Fibroblast of the aortic adventitia (primary cell): ENCODE measurements at places on chromosomes 1 and 21. TPM values are rescaled to one million over a fixed set of nuclear protein-coding genes. Genes with fewer than 3 reads are reported as not detected.

OR2T33 gene
- not detected in 2 replicates for total RNA-seq

BGLAP gene
- total RNA-seq: 0.18 TPM in 1 of 2 replicates, not detected in the other

NHLH2 gene
- total RNA-seq: not detected in 2 replicates

REG4 gene
- not detected in 2 replicates for total RNA-seq

C1orf141 gene
- total RNA-seq: 0.65 TPM in 1 of 2 replicates, not detected in the other

PIGM gene
- 3.3 and 7.7 TPM in 2 replicates for total RNA-seq

OR10J1 gene
- not detected in 2 replicates for total RNA-seq

LRRIQ3 gene
- total RNA-seq: 1.3 and 1.4 TPM in 2 replicates

LCE1E gene
- total RNA-seq: not detected in 2 replicates

RGS4 gene
- 255 and 538 TPM in 2 replicates for total RNA-seq

OR2G6 gene
- total RNA-seq: not detected in 2 replicates

F13B gene
- total RNA-seq: not detected in 2 replicates

TRPM2 gene
- total RNA-seq: 0.08 TPM in 1 of 2 replicates, not detected in the other

IGSF21 gene
- total RNA-seq: not detected in 2 replicates

IRF6 gene
- total RNA-seq: 3.1 TPM in 1 of 2 replicates, not detected in the other

ADORA3 gene
- not detected in 2 replicates for total RNA-seq

HAO2 gene
- total RNA-seq: not detected in 2 replicates

ACTA1 gene
- not detected in 2 replicates for total RNA-seq

UBXN11 gene
- 5.2 and 8.9 TPM in 2 replicates for total RNA-seq
